ENCODE measurements at places on chromosomes 13 and 19.

DNA sequence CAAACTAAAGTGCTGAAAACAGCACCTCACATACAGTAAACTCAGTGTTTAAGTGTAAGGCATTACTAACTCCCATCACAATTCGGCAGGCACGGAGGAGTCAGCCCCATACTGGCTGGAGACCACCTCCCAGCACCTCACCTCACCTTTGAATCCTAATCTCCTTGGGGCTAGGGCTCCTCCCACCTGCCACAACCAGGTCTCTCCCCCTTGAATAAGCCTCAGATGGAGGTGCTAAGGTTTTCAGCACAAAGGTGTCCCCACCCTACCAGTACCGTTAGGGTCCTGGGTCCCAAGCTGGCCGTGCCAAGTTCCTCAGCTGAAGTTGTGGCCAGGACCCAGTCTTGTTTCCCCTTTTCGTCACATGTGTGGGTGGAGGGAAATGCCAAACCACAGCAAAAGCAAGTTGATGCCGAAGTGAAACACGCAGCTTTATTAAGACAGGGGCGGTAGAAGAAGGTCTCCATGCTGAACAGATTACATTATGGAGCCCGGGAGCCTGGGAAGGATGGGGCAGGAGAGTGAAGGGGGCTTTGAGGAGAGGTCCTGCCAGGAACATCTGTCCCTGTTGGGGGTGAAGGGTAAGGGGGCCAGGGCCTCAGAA, at the start of gene IGFLR1:
Gene IGFLR1 (minus strand): TSS at position 332 of the 604 bp plus-strand sequence. CDS start 1,272 bp downstream, outside the sequence.
- DNase-seq, result peak; percentile 44

DNA sequence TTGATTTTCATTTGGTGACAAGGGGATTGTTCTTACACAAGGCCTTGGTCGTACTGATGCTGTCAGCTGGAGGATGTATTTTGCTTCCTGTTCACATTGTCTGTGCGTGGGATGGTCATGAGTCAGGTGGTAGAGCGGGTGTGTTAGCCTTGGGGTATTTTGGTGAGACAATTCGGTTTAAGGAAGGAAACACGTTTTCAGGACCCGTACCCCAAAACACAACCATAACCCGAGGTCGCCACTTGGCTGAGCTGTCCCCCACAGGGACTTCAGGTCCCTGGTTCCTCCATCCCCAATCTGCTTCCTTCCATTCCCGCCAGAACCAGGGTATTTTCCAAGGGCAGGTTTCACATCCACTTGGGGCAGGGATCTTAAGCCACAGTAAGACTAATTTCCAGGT, 15.0 kb downstream of the MYO9B start:
- DNase-seq, result no peak

DNA sequence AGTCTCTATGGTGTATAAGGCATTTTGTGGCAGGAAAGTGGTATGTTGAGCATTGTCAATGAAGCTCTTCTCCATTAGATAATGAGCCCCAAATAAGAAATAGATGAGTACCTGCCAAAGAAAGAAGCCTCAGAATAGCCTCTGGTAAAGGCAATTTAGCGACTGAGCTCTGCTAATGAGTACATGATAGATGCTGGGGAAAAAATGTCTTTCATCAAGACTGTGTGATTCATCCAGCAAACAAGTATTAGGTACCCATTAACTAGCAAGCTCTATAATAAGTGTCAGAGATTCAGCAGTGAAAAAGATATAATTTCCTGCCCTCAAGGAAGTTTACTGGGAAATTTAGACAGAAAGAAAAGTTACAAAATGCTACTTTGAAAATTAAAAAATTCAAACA, 294.6 kb downstream of the ITGBL1 start:
- no peak for DNase-seq

DNA sequence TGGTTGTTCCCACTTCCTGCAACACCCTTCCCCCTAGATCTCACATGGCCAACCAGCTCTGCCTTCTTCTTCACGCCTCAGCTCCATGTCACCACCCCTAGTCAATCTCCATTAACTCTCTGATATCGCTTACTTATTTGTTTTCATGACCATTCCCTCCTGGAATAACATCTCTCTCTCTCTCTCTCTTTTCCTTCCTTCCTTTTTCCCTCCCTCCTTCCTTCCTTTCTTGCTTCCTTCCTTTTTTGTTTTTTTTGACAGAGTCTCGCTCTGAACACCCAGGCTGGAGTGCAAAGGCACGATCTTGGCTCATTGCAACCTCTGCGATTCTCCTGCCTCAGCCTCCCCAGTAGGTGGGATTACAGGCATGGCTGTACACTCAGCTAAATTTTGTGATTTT, 44.9 kb upstream of the ADGRL1 start:
- no peak for DNase-seq

DNA sequence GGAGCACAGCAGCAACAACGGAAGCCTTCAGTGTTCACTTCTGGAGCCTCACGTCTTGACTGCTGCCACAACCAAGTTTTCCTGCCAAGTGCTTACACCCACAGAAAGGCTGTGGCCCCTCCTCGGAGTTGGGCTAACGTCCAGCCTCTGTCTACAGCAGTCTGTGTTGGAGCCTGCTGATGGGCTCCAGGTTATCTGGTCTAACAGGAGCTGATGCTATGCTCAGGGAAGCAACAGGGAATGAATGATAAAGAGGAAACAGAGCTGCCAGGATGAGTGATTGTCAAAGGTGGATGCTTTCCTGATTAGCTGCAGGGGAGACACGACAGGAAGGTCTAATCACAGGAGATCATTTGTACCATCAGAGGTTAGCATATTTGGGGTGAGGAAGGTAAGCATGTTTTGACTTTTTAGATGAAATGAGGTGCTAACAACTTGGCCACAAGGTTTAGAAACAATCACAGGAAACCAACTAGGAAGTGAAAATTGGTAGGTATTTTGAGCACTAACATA, 53.8 kb upstream of the RCBTB2 start:
- DNase-seq, result no peak

DNA sequence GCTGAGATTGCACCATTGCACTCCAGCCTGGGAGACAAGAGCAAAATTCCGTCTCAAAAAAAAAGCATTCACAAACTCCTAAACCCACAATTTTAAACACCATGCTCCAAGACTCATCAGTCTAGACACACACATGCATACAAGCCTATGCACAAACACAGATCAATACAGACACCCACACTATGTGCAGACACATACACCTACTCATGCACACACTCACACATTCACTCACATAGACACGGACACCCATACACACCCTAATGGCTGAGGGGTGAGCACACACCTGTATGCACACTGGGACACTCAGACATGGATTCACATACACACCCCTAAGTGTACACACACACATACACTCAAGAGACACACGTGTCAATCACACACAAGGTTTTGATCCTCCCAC, 9.3 kb downstream of the PNMA8B start:
- no peak for DNase-seq

DNA sequence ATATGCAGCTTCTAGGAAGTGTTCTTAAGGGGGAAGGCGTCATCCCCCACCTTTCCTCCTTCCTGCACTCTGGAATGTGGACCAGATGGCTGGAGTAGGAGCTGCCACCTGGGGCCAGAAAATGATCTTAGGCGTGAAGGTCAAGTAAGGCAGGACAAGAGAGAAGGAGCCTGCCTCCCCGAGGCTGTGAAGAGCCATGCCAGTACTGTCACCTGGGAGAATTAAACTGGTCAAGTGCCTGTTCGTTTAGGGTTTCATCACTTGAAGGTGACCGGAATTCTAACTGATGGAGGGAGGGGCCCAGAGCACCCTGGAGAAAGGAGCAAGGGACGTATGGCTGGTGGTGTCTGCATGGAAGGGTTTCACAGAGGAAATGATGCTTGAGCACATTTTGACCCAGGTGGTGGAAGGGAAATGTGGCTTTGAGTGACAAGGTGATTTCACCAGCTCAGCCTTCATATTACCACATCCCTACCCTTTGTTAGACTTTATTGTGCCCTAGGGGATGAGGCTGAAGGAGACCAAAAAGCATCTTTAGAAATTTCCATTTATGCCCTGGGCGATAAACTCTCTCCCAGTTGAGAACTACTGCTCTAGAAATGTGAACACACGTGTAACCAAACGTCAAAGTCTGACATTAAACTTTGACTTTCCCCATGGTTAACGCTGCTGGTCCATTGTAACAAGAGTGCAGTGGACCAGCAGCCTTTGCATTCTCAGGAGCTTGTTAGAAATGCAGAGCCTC, 37.5 kb downstream of the PPP2R1A start:
- DNase-seq, result no peak

- DNase-seq, result no peak
Observed at GRCh38 chr13:63773476-63773875, 2357.8 kb upstream of the PCDH20 start.

GRCh38 chr19:12543855-12544254, 7.4 kb downstream of the ZNF564 start:
- DNase-seq, result no peak

- DNase-seq, result no peak
Observed at GRCh38 chr13:105196052-105196451, 1339.4 kb downstream of the EFNB2 start.

GRCh38 chr19:2302319-2303210, 5.4 kb downstream of the LINGO3 start:
- DNase-seq, result no peak

- DNase-seq, result no peak
Observed at GRCh38 chr19:34480971-34481841, at the start of gene WTIP. Gene WTIP (plus strand): TSS chr19:34481758. CDS start chr19:34481975, 217 bp downstream.

Measured in effector CD4-positive, alpha-beta T cell (primary cell).